Thoracic aorta (tissue), 2 donors: ENCODE measurements at places on chromosomes 1 and 21.

- no peak overlapping the region for H3K27ac ChIP-seq
- H3K27me3 ChIP-seq, result no peaks in the 10 kb centered on the region
- DNase-seq, result no peak
Measured at GRCh38 chr1:212242288-212242984, 42.8 kb upstream of the PPP2R5A start.

GRCh38 chr1:32933742-32934322 is 30.8 kb downstream of the RNF19B start:
- DNase-seq, result no peak
- peak overlapping the region; percentile 43 for H3K27ac ChIP-seq
- H3K36me3 ChIP-seq, result peaks cover 14% of the 10 kb centered on the region
- no peak overlapping the region for H3K4me3 ChIP-seq
- peaks cover 6% of the 10 kb centered on the region for H3K4me1 ChIP-seq
- H3K27me3 ChIP-seq, result no peaks in the 10 kb centered on the region

DNA sequence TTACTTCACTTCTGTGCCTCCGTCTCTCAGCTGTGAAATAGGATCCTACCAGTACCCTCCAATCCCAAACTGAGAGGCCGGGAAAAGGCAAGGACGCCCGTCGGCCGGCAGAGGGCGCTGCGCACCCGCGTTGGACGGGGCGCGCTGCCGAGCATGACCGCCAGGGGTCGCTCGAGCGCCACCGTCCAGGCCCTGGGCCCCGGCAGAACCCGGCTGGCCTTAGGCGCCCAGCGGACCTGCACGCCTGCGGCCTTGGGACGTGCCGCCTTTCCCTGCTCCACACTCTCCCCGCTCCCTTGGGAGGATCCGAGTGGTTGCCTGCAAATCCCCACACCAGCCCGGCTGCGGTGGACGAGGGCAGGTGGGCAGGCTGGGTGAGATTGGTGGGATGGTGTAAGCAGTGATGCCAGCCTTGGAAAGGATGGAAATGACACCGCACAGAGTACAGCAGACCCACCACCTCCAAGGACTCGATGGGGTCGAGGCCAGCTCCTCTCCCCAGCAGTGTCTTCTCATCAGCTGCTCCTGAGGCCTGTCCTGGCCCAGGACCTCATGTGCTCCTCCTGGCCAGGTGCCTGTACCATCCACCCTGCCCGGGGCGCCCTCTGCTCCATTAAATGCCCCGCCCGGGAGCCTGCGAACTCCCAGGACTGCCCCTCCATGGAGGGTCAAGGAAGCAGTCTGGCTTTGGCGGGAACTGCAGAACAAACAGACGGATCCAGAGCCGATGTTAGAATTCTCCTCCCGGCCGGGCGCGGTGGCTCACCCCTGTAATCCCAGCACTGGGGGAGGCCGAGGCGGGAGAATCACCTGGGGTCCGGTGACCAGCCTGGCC is 47.4 kb upstream of the LBR start:
- H3K4me3 ChIP-seq, result peak overlapping the region; percentile 37
- no peak overlapping the region for H3K27ac ChIP-seq
- no peaks in the 10 kb centered on the region for H3K36me3 ChIP-seq
- H3K27me3 ChIP-seq, result no peaks in the 10 kb centered on the region
- no peak for DNase-seq
- H3K4me1 ChIP-seq, result peaks cover 12% of the 10 kb centered on the region

- no peak overlapping the region for H3K27ac ChIP-seq
- no peaks in the 10 kb centered on the region for H3K36me3 ChIP-seq
- no peak for DNase-seq
- no peaks in the 10 kb centered on the region for H3K4me1 ChIP-seq
Measured at GRCh38 chr1:93969371-93969770, 60.1 kb upstream of the GCLM start.

- H3K27ac ChIP-seq, result no peak overlapping the region
- no peak overlapping the region for H3K4me3 ChIP-seq
- no peaks in the 10 kb centered on the region for H3K4me1 ChIP-seq
- no peaks in the 10 kb centered on the region for H3K36me3 ChIP-seq
- no peak for DNase-seq
Measured at GRCh38 chr1:200228486-200228885, 181.3 kb downstream of the ZNF281 start.
